Right lung (tissue), 10 donors: ENCODE measurements at places on chromosomes 16 and 17.

- no peak for DNase-seq
Measured at GRCh38 chr16:85536073-85536410, 77.1 kb upstream of the GSE1 start.

GRCh38 chr17:40340880-40341807, 23.4 kb downstream of the GJD3 start:
- DNase-seq: peak; percentile 76

GRCh38 chr16:84610376-84610775, 7.5 kb downstream of the COTL1 start:
- DNase-seq: no peak

DNA sequence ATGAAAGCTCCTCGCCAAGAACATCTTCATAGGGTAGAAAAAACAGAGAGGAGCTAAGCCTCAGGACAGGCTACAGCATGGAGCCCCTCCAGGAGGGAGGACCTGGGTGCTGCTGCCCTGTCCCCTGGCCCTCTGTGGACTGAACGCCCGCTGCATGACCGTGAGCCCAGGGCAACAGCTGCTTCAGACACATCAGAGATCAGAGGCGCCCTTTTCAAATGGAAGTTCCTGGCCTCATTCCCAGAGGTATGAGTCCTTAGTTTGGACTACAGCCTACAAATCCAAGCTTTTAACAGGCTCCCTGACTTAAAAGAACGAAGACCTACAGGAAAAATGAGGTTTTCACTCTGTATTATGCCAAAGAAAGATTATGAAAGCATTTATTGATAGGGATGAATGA, 48.5 kb downstream of the ZNF18 start:
- peak; percentile 10 for DNase-seq

GRCh38 chr17:46198233-46198632, 5.0 kb upstream of the KANSL1 start:
- no peak for DNase-seq

DNA sequence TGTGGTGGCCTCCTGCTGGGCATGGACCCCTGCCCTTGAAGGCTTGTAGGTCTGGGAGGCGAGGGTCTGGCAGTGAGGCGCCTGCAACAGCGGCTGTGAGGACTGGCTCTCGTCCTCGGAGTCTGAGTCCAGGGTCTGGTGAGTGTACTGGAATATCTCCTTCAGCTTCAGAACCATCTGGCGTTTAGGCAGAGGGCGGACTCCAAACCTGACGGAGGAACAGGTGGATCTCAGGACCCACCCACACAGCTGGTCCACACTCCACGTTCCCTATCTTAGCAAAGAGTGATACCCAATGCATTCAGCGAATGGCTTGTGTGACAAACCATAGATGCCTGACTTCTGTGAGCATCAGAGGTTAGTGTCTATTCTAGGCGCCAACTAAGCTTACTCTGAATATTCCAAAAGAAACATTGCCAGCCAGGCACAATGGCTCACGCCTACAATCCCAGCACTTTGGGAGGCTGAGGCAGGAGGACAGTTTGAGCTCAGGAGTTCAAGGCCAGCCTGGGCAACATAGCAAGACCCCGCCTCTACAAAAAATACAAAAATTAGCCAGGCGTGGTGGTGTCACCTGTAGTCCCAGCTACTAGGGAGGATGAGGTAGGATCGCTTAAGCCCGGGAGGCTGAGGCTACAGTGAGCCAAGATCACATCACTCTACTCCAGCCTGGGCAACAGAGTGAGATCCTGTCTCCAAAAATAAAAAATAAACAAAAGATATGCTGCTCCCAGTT, 6.3 kb upstream of the NLRC3 start:
- DNase-seq: no peak

- no peak for DNase-seq
Measured at GRCh38 chr17:82665217-82665616, 17.0 kb upstream of the WDR45B start.

DNA sequence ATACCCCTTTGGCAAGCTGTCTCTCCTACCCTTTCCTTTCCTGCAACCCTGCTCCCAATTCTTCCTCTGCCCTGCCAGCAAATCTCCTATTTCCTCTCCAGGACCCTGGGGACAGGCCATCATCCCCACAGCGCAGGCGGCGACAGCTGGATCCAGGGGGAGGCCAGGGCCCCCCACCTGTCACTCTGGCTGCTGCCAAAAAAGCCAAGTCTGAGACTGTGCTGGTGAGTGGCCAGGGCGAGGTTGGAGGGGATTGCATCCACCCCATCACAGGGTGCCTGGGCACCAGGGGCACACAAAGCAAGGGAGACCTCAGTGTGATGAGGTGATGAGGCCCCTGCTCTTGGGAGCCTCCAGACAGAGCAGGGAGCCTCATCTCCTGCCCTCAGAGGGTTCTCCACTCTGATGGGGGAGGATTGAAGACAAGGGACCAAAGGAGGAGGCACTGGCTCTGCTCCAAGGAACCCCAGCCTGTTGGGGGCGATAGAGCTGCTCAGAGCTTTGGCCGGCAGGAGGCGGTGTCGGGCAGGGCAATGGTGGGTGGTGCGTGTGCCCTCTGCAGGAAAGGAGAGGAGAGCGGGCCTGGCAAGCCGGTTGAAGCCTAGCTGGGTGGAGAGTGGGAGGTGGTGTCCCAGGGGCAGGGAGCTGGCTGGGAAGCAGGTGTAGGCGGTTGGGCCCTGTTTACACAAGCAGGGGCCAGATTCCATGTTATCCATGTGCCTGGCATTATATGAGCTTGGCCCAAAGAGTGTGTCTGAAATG, 15.6 kb upstream of the PDK2 start:
- no peak for DNase-seq

DNA sequence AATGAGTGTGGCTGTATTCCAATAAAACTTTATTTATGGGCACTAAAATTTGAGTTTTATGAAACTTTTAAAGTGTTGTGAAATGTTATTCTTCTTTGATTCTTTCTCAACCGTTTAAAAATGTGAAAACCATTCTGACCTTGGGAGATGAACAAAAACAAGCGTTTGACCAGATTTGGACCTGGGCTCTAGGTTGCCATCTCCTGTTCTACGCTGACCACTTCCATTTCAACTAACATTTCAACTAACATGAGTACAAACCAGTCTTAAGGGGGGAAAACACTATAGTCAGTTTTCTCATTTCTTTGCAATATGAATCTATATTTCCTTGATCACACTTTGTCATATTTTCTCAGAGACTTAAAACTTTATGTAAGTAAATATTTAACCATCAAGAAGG, 118.4 kb upstream of the IRX5 start:
- DNase-seq: no peak

DNA sequence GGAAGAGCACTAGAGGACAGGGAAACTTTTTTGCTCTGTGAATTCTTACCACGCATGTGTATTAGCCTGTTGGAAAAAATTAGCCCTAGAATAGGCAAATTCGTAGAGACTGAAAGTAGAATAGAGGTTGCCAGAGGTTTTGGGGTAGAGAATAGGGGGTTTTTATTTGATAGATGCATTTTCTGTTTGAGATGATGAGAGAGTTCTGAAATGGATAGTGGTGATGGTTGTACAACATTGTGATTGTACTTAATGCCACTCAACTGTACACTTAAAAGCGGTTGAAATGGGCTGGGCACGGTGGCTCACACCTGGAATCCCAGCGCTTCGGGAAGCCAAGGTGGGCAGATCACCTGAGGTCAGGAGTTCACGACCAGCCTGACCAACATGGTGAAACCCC, 8.0 kb upstream of the DOC2B start:
- no peak for DNase-seq

- no peak for DNase-seq
Measured at GRCh38 chr16:58768145-58768544, 34.0 kb upstream of the GOT2 start.

DNA sequence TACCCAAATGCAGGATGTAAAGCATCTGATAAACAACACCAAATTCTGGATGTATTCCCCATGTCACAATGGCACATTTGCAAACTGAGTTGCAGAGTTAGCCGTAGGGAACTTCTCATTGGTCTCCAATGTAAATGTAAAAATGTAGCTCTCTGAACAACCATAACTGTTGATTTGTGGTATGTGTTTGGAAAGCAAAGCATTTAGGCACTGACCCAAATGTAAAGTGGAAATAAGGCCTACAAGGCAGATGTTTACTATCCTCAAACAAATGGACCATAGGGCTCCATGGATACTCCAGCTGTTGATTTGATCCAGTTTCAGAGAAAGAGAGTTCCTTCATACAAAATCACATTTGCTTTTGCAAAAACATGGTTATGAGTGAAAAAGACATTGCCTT, 223.0 kb upstream of the ELAC2 start:
- DNase-seq: peak; percentile 91

GRCh38 chr17:73720187-73720834, 76.1 kb upstream of the SDK2 start:
- DNase-seq: no peak

- DNase-seq: no peak
Measured at GRCh38 chr17:81348097-81349055, 46.9 kb upstream of the BAHCC1 start.
